ENCODE measurements at places on chromosomes 2 and 18. TPM values are rescaled to one million over a fixed set of nuclear protein-coding genes. Genes with fewer than 3 reads are reported as not detected.

Gene AKAIN1
- total RNA-seq: not detected

Gene ENOSF1
- total RNA-seq: 9.7 TPM

Gene ABHD1
- total RNA-seq: 2.2 TPM

Gene MTERF4
- 39.0 TPM for total RNA-seq

Gene COL3A1
- total RNA-seq: 563 TPM

Gene C2orf81
- 3.5 TPM for total RNA-seq

Gene SLC9A2
- total RNA-seq: 1.2 TPM

Gene ELOA2
- not detected for total RNA-seq

Gene LYPD1
- 28.6 TPM for total RNA-seq

Gene GALR1
- total RNA-seq: not detected

Gene TACR1
- not detected for total RNA-seq

Gene SLC40A1
- total RNA-seq: 1.2 TPM

Gene C2orf66
- 0.26 TPM for total RNA-seq

Gene ANKRD30B
- total RNA-seq: 26.2 TPM

Gene C1QL2
- total RNA-seq: not detected

Gene B3GNT7
- total RNA-seq: not detected

Gene CYP26B1
- 0.02 TPM for total RNA-seq

Gene CCDC68
- total RNA-seq: not detected

Gene DNAH7
- 0.40 TPM for total RNA-seq

Gene PCARE
- not detected for total RNA-seq

Gene WDFY1
- total RNA-seq: 70.9 TPM

Gene LIPG
- 3.7 TPM for total RNA-seq

Gene AGXT
- total RNA-seq: 0.07 TPM

Gene RIF1
- 48.6 TPM for total RNA-seq

Gene TMEM127
- total RNA-seq: 37.8 TPM

Gene KCNG3
- 2.5 TPM for total RNA-seq

Gene EN1
- total RNA-seq: 1.0 TPM

Gene HOXD4
- total RNA-seq: 3.9 TPM

Gene CTAGE1
- total RNA-seq: not detected

Gene POTEJ
- not detected for total RNA-seq

Gene ERMN
- total RNA-seq: not detected

Gene SLC23A3
- 0.67 TPM for total RNA-seq

Gene RIT2
- not detected for total RNA-seq

Gene ASXL3
- total RNA-seq: not detected

Gene THSD7B
- total RNA-seq: not detected

Gene PLEK
- not detected for total RNA-seq

Gene ZBTB7C
- 3.4 TPM for total RNA-seq

Gene GPR35
- 0.17 TPM for total RNA-seq

Gene KIF5C
- 14.6 TPM for total RNA-seq

Gene RPRM
- not detected for total RNA-seq

Gene CFAP53
- total RNA-seq: 0.86 TPM

Gene TNFRSF11A
- 3.4 TPM for total RNA-seq

Gene MEIS1
- total RNA-seq: 30.1 TPM

Gene SGPP2
- not detected for total RNA-seq

Gene TRMT61B
- 17.6 TPM for total RNA-seq

All from A172 (cell line).